ENCODE measurements at places on chromosomes 7 and 10.

GRCh38 chr7:16347827-16348192 lies 73.5 kb downstream of the CRPPA start:
- DNase-seq, result no peak

GRCh38 chr10:93266858-93267257 lies 193.2 kb downstream of the CYP26A1 start:
- DNase-seq, result no peak

- no peak for DNase-seq
Observed at GRCh38 chr7:77802557-77803405, 4.2 kb downstream of the PHTF2 start.

DNA sequence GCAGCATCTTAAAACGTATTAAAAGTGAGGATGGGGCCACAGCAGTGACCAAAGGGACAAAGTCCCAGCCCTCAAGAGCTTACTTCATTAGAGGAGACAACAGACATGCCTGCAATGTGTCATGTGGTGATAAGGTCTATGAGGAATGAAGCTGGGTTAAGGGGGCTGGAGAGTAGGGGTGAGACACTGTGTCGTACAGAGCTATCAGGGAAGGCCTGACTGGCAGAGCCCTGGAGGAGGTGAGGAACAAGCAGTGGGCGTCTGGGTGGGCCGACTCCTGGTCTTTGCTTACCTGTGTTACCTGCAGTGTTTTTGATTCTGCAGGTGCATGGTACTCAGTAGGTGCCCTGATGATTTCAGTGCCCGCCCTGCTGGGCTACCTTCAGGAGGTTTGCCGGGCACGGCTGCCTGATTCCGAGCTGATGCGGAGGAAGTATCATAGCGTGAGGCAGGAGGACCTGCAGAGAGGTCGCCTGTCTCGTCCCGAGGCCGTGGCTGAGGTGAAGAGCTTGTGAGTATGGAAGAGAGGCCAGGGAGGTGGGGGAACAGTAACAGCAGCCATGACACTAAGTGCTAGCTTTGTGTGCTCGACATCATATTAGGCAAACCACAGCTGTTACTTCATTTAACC lies 7.6 kb downstream of the ZFYVE27 start:
- DNase-seq, result no peak

GRCh38 chr10:122725768-122726167 lies 26.1 kb upstream of the C10orf120 start:
- DNase-seq, result no peak

- DNase-seq, result no peak
Observed at GRCh38 chr10:112715581-112715980, 234.5 kb upstream of the TCF7L2 start.

DNA sequence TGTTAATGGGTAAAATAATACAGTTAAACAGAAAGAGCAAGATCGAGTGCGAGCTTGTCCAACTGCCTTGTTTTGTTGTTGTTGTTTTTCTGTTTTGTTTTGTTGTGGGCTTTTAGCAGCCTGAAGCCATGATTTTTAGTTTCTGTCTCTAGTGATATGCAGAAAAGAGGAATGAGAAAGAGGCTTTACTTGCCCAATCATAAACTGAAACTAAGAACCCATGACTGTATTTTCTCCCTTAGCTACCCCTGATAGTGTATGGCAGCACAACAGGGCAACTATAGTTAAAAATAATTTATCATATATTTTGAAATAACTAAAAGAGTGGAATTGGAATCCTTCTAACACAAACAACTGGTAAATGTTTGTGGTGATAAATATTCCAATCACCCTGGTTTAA lies 493.9 kb downstream of the GLRX3 start:
- DNase-seq, result no peak

- DNase-seq, result no peak
Observed at GRCh38 chr7:33578166-33578565, 327.2 kb upstream of the BMPER start.

Data from retina (tissue), 1 donor.